Activated CD4-positive, alpha-beta T cell treated with anti-CD3 and anti-CD28 coated beads, Interleukin-2, amount 50 U/mL, for 4 hours (primary cell): ENCODE measurements at places on chromosomes 3 and 15.

DNA sequence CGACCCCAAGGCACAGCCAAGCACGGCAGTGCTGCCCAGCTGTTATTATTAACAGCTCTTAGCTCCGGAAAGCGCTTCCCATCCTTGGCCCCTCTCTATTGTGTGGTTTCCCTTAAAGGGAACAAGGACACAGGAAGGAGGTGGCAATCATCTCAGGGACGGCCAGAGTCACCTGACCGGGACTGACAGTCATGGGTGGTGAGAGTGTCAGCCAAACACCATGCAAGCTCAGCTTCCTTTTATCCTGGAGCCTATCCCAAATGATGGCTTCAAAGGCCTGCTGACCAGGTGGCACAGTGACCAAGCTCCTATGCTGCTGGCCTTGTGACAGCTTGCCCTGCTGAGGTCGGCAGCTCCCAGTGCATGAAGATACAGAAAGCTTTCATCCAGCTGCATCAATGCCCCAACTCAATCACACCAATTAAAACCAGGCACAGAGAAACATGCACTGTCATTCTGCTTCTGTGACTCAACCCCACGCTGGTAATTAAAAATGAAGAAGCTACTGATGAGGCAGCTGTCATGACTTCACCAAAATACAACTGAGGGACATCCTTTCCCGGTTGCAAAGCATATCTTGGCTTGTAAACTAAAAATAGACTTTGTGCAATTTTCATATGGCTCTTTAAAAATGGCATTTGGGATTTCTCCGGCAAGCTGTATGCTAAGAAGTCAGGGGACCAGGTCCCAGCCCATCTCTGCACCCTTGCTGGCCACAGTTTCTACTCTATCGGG is 34.0 kb downstream of the PCSK6 start:
- DNase-seq: no peak

GRCh38 chr3:11498646-11499045 is 145.1 kb downstream of the VGLL4 start:
- no peak for DNase-seq

DNA sequence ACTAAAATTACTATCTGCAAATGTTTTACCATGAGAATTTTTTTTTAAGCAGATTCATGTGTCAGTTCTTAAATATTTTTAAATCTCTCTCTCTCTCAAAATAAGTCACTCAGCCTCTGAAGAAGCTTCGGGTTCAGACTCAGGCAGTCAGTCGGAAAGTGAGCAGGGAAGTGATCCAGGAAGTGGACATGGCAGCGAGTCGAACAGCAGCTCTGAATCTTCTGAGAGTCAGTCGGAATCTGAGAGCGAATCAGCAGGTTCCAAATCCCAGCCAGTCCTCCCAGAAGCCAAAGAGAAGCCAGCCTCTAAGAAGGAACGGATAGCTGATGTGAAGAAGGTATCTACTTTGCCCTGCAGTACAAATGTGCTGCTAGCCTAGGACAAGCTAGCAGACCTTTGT is 24.1 kb downstream of the CHD2 start:
- no peak for DNase-seq

DNA sequence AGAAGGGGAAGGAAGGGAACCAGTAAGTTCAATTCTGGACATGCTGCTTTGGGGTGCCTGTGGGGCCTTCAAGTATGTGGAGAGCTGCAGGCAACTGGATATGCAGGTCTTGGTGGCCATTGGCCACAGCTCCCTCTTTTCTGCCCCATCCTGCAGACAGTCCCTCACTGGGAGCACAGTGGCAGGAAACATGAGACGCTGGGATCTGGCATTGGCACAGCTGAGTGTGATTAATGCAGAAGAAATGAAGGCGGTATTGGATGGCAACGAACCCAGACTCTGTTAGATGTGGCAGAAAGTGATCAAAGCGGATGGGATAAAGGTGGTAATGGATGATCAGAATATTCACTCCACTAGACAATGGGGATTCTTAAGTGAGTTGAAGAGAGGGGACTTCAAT is 23.2 kb upstream of the VPS8 start:
- DNase-seq: no peak

DNA sequence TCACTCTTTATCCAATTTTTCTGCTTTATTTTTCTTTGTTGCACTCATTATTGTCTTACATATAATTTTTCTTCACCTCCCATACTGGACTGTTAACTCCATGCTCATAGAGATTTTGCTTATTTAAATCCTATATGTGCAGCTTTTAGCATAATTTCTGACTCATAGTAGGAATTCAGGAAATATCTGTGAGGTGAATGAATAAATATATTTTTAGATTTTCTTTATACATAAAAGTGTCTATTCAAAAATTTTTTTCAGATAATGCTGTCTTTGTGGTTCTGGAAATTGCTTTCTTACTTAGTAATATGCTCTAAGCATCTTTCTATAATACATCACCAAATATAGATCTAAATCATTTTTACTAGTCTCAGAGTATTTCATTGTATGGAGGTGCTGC is 191.8 kb upstream of the SUCLG2 start:
- no peak for DNase-seq

GRCh38 chr3:101725890-101726275 is 1.5 kb downstream of the CEP97 start:
- no peak for DNase-seq

DNA sequence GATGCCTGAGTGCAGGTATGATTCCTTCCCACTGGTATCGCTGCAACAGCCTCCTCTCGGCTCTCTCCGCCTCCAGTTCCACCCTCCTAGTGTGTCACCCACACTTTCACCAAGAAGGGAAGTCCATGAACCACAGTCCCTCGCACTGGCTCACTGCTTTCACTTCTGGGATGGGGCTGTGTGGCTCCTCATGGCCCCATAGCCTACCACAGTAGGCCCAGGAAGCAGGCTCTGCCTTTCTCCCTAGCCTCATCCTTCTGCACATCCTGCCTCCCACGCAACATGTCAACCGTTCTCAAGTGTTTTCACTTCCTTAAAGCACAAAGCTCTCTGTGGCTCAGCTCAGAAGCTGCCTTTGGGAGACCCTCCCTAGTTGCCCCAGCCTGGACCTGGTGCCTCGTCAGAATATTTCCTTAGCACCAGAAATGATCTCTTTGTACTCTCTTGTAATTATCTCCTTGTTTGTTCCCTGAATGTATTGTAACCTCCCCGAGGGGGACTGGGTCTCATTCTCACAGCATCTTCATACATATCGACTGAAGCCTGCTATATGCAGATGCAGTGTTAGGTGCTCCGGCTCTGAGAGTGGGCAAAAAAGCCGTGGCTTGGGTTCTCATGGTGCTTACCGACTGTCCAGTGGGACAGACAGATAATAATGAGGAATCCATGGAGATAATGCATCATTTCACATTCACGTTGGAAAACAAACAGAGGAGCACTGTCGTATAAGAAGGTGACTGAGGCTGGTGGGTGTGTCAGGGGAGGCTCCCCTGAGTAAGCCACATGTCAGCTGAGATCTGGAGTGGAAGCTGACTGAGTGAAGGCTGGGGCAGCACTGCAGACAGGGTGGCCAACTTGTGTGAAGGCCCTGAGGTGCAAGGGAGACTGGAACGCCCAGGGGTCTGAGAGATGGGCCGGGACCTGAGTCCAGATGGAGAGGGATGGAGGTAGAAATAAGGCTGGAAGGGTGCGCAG is 107.1 kb downstream of the DGKG start:
- no peak for DNase-seq

DNA sequence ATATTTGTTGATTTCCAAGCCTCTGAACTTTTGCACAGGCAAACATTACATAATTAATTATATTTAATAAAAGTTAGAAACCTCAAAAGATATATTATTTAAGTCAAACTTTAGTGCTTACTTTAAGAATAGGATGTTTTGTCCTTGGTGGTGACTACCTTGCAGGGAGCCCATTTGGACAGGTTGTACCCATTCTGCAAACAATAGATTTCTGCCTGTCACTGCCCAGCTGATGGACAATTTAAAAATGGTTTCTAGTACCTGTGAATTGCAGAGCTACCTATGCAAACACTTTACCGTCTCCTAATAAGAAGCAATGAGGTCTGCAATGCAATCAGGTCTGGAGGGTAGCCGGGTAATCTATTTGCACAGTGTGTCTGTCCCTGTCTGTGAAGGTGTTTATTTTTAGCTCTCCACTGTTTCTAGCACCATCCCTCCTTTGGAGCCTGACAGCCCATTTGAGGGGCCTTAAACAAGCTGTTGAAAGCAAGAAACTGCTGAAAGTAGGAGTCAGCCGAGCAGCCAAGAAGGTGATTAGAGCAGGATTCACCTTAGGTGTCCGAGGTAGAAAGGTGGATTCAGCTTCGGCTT is 556.2 kb upstream of the CFAP20DC start:
- DNase-seq: no peak
